NCI-H82 (cell line): ENCODE measurements at places on chromosomes 13 and 19.
A peak's percentile ranks its signal among the peaks of the same experiment; 100 is the strongest.

DNA sequence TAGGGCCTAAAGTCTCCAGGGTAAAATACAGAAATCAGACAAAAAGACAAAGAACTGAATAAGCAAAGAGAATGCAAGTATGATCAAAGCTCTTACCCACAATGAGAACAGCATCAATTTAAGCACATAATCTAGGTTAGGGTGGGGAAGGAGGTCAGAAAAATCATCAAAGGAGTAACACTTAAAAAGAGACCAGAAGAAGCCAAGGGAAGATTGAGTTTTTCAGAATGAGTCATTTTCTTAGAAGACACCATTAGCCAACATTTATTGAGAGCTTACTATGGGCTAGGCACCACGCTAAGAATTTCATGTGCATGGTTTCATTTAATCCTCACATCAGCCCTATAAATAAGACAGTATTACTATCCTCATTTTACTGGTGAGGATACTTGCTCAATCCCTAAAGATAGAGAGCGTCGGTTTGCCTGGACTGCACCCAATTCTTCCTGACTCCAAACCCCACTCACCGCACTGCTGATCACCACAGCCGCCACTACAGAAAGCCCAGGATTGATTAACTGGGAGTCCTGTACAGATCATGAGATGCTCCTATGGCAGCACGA lies 1.7 kb upstream of the SHISA2 start:
- no peak for DNase-seq

DNA sequence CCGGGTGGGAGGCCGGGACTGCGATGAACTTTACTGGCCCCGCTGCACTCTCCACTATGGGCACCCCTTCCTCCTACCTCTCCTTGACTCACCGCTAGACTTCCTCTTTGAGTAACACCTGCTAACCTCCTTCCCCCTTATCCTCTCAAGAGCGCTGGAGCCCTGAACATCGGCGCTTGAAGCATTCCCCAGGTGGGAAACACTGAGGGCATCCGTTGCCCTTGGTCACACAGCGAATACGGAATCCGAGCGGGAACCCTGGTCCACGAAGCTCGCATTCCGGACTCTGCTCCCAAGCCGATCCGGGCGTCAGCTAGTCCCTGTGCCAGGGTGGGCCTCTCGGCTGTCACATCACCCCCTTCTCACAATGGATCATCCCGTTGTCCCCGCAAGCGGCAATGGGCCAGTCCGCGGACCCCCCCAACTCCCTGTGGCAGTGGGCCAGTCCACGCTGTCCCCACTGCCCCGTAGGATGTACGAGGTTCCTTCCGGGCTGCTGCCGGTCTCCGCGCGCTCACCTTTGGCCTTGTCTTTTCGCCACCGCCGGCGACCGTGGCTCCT lies 4.2 kb downstream of the LIPE start:
- peak; percentile 58 for DNase-seq

GRCh38 chr13:67076378-67076777 lies 153.8 kb downstream of the PCDH9 start:
- peak; percentile 15 for DNase-seq

GRCh38 chr19:35673121-35673804 lies 6.9 kb downstream of the UPK1A start:
- DNase-seq = peak; percentile 52

DNA sequence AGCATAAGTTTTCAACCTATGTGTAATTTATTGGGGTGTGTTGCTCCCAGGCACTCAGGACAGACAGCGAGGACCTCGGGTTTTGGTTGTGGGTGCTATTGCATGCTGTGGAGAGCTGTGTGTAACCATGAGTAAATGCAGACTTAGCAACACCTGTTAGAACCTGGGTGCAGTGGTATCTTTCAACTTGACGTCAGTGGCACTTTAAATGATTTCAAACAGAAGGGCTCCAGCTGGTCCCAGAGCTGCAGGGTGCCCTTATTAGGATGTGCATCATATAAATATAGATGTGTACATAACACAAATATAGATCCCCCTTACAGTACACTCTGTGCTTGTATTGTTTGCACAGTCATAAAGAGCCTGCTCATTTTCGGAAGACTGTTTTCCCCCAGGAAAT lies 228.3 kb upstream of the IRS2 start:
- no peak for DNase-seq

DNA sequence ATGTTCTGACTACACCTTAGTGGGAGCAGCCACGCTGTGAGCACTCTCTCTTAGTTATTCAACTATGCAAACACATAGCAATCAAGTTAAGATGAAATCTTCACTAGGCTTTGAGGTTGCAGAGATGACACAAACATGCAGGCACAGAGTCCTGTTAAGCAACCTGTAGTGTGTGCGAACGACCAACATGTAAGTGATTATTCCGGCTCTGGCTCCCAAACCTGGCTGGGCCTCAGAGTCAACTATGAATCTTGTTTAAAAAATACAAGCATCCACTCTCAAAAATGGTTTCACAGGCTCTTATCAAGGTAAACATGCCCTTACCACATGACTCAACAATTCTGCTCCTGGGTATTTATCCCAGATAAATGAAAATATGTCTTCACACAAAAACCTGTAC lies 91.4 kb downstream of the IRS2 start:
- DNase-seq = no peak

DNA sequence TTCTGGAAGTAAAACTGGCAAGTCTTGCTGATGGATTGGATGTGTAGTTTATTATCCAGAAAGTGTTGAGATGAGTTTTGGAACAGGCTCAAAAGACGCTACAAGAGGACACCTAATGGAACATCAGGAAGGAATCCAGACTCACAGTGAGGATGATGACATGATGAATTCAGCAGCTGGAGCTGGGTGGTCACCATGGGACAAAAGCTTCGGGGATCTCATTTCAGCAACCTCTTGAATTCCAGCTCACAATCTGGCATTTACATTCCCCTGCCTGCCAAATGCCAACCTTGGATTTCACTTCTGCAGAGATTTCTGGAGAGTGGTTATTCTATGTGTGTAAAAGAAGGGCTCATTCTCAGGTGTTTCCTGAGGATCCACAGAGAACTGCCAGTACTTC lies 288.0 kb upstream of the TMTC4 start:
- no peak for DNase-seq
